Cortex of kidney (tissue), 1 donor: ENCODE measurements at places on chromosomes 13 and 19.

DNA sequence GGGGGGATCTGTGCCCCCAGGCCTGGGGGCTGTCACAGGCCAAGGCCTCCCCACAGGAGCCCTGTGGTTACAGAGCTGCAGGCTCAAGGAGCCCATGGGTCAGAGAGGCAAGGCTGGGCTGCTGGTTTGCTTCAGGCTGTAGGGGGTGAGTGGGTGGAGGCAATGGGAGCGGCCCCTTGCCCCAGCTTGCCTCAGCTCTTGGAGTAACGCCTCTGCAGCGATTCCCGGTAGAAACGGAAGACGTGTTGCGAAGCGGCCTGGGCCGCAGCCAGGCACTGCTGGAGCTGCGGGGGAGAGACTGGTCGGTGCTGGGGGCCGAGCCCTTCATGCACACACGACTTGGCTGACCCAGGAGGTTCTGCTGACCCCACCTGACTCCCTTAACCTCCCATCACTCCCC is 10.1 kb downstream of the TMEM91 start:
- no peak for DNase-seq

DNA sequence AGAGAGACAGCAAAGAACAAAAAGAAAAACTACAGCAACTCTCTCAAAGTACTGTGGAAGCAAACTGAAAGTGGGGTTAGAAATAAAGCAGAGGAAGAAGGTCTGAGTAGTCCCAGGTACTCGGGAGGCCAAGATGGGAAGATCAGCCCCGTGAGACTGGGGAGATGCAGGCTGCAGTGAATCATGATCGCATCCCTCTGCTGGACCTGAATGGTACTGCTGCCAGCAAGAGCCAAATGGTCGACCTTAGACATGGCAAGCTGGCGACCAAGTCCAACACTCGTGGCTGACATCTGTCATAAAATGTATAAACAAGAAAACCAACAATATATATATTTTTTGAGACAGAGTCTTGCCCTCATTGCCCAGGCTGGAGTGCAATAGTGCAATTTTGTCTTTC is 33.7 kb upstream of the ZNF724 start:
- DNase-seq, result no peak

GRCh38 chr13:113654591-113655345 is 3.2 kb downstream of the ATP4B start:
- no peak for DNase-seq

DNA sequence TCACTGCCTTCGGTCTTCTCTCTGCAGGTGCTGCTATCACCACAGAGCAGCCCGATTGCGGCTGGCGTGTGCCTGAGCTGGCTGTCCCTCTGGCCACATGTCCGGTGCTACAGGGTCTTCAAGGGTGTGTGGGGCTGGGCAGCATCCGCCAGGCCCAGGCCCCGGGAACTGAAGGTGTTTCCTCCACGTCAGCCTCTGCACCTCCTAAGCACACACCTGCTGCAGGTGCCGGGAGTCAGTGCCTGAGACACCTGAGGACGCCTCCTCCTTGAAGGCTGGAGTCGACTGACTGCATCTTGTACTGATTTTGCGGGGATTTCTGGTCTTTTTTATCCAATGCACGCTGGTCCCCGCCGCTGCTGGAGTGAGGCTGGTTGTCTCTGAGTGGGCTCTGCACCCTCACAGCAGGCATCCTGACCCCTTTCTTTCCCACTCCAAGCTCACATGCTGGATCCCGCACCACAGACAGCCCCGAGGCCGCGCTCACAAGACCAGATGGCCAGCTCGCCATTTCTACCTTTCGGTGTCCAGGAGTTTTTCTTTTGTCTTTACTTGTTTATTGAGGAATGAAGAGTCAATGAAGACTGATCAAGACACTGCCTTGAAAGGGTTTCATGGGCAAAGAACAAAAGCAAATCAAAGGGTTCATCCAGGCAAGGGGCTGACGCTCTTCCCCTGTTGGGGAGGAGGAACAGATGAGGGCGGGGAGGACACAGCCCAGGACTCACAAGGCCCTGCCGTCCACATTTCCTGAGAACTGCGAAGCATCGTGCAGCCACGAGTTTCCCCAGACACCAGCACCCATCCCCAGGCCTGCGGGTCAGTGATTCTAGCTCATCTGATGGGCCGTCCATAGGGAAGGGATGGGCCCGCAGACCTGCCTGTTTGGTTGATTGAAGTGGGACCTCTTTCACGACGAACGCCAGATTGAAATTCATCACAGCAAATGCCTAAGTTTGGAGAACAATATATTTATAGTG is 203.8 kb upstream of the SOX1 start:
- no peak for DNase-seq

GRCh38 chr19:7833225-7834099 is 3.4 kb downstream of the EVI5L start:
- DNase-seq, result no peak

DNA sequence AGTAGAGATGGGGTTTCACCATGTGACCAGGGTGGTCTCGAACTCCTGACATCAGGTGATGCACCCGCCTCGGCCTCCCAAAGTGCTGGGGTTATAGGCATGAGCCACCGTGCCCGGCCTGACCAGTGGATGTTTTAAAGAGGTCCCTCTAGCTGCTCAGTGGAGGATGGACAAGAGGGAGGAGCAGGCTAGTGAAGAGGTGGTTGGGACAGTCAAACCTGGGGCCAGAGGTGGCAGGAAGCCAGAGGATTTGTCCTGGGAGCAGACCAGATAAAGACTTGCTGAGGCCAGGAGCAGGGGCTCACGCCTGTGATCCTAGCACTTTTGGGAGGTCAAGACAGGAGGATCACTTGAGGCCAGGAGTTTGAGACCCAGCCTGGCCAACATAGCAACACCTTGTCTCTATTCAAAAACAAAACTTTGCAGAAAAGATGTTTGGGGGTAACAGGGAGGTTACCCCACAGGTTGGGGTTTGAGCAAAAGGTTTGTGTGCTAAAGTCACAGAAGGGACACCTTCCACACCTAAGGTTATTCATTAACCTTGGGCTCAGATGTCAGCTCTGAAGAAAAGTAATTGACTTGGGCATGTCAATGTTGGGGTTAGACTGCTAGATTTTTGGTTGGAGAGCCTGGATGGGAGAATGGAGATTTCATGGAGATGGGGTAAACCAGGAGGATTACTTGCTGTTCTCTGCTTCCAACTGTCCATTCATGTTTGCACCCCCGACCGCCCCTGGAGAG is 9.0 kb downstream of the BCAM start:
- no peak for DNase-seq

- DNase-seq, result no peak
Measured at GRCh38 chr13:64277097-64277496, 2861.4 kb upstream of the PCDH20 start.

DNA sequence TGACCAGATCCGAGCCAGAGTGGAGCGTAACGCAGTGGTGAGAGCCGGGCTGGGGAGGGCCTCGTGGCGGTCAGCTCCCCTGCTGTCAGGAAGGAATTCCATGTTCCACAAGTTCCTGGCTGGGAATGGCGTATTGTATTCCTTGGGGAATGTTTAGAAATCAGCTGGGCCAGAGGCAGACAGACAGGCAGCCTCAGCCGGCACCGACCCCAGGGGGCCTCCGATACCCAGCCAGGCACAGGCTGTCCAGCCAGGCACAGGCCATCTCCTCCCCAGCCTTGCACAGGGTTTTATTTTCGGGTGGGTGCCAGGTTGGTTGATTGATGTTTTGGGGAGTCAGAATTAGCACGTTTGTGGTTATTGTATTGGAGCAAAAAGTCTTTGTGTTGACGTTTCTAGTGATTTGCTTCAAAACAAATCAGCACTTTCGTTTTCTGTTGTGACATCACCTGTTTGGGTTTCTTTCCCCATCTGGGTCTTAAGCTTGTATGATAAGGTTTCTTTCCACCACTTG is 126.6 kb upstream of the MCF2L start:
- DNase-seq, result no peak

- no peak for DNase-seq
Measured at GRCh38 chr13:38883783-38884182, 106.8 kb downstream of the STOML3 start.

- DNase-seq, result no peak
Measured at GRCh38 chr13:28492569-28493367, 2.2 kb downstream of the FLT1 start.

GRCh38 chr13:105370011-105370650 is 1165.3 kb downstream of the EFNB2 start:
- DNase-seq, result no peak

DNA sequence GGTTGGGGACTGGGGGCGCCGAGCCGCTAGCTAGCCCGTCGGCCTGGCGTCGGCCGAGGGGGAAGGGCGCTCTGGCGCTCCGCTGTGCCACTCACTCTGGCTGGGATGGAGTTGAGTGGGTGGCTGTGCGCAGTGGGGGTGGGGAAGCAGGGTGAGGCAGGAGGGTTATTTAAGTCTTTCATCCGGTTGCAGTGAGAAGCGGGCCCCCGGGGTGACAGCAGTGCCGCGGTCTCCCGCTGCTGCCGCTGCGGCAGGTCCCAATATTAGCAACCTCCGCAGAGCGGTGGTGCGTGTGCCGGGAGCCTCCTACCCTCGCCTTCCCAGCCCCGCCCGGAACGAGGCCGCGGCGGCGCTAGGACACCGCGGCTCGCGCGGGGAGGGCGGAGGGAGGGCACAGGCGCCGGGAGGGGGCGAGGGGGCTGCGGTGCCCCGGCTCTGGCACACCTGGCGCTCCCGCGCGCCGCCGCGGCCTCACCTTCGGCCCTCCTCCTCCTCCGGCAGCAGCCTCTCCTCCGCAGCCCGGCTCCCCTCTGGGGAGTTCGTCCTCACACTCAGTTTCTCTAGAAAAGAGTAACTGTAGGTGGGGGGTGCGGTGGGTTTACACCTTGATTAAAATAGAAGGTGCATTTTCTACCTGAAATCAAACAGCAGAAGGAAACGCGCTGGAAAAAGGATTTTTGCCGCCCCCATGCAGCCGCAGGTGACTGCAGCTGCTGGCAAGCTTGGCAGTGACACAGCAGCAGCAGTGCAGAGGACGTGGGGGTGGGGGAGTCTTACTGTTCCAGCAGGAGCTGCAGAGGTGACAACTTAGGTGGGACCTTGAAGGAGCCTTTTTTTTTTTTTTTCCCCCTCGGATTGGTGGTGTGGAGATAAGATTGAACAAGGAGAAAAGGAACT is 4.5 kb downstream of the FGF9 start:
- no peak for DNase-seq

- DNase-seq, result no peak
Measured at GRCh38 chr13:50162001-50162400, 146.8 kb downstream of the KCNRG start.

- DNase-seq, result no peak
Measured at GRCh38 chr19:19578252-19578651, 40.2 kb downstream of the CILP2 start.

- DNase-seq, result no peak
Measured at GRCh38 chr19:14748601-14749000, 29.8 kb downstream of the ADGRE2 start.

DNA sequence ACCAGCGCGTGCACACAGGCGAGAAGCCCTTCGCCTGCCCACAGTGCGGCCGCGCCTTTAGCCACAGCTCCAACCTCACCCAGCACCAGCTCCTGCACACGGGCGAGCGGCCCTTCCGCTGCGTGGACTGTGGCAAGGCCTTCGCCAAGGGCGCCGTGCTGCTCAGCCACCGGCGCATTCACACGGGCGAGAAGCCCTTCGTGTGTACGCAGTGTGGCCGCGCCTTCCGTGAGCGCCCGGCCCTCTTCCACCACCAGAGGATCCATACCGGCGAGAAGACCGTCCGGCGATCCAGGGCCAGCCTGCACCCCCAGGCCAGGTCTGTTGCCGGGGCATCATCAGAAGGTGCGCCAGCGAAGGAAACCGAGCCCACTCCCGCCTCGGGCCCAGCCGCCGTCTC is 4.4 kb upstream of the ZNF446 start:
- DNase-seq, result no peak

DNA sequence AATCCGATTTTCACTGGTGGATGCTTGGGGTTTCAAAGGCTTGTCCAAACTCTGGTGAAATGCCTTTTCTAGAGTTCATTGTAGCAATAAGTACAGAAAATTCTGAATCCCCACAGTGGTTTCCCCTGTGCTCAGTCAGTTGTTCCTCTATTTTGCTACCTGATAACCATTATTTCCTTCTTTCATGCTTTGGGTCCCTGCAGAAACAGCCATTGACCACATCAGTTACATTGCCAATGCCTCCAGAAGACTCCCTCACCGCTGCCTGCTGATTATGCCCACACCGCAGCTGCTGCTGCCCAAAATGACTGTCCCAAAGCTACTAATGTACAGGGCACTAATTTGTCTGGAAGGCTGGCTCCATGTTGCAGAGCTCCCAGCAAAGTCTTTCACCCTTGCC is 517.3 kb downstream of the KLF12 start:
- no peak for DNase-seq

- DNase-seq, result no peak
Measured at GRCh38 chr13:75250526-75251178, 231.3 kb downstream of the TBC1D4 start.

DNA sequence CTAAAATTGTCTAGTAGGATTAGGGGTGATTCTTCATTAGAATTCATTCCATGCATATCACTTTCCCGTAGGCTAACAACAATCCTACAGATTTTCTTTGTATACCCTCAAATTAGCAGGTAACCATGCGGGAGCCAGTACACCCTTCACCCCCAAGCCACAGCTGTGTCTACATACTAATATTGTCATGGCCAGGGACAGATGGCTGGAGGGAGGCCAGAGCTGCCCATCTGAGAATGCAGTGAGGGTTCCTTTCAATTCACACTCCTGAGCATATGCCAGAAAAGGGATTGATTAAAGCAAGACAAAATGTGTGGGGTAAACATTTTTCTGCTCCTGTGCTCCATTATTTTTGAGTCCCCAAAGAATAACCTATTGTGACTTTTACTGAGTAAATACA is 68.9 kb downstream of the FREM2 start:
- DNase-seq, result no peak

DNA sequence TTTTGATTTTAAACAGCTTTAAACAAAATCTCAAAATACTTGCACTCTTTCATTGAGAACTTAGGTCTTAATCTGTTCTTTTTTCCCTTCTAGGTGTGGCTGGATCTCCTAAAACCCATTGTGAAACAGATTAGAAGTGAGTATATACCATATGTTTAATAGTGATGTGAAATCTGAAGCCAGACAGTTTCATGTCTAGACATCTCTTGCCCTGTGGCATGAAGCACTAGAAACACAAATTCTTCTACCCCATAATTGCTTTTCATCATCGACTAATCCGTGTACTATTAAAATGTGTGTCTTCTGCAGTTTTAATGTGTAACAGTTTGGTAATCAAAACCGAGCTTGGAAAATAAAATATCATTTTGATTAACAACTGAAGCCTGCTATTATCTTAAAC is 188.2 kb upstream of the RNF113B start:
- DNase-seq, result no peak

GRCh38 chr13:106034201-106034600 is 501.3 kb downstream of the EFNB2 start:
- no peak for DNase-seq

DNA sequence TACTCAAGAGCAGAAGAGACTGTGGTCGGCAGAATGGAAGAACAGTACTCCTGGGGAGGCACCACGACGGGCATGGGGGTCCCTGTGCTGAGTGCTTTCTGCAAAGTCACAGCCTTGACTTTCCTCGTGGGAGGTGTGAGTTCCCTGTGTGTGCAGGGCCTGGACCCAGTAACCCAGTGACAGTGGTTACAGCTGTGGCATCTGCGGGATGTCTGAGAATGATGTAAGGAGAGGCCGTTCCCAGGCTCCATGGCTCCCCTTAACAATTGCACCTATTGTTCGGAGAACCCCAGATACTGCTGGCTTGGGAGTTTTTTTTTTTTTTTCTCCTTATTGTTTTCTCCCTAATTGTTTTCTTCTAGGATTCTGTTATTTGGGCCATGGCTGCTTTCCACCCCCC is 5.1 kb upstream of the NANOS2 start:
- no peak for DNase-seq

GRCh38 chr19:40193587-40193849 is 2.3 kb downstream of the MAP3K10 start:
- no peak for DNase-seq
